Heart left ventricle (tissue), 16 donors: ENCODE measurements at places on chromosomes 6 and 20. TPM values are rescaled to one million over a fixed set of nuclear protein-coding genes. Genes with fewer than 3 reads are reported as not detected.

GRCh38 chr6:36823421-36824096, 15.7 kb downstream of the CPNE5 start:
- DNase-seq = peak; percentile 30

- no peak for DNase-seq
Measured at GRCh38 chr6:168037242-168037641, 39.8 kb downstream of the KIF25 start.

- DNase-seq = peak; percentile 50
Measured at GRCh38 chr20:19785983-19786285, 27.9 kb downstream of the RIN2 start.

- no peak for DNase-seq
Measured at GRCh38 chr6:118652051-118652615, 742 bp upstream of the CEP85L start.

- no peak for DNase-seq
Measured at GRCh38 chr6:31768363-31769257, 6.2 kb downstream of the SAPCD1 start.

DNA sequence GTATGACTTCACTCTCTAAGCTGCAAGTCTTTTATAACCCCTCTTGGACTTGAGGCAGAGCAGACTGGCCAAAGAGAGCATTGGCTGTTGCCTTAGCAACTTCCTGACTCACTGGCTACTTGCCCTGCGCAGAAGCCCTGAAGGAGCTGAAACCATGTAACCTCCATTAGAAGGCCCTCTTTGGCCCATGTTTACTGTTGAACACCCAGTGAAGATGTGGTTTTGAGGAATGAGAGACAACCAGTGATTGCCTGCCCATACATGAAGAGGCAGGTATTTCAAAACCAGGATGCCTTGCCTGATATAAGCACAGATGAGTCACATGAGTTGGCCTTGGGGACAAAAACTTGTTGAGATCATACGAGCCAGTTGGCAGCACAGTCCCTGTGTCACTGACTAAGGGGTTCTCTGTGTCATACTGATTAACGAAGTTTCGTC, 182.5 kb downstream of the EDN1 start:
- no peak for DNase-seq

- no peak for DNase-seq
Measured at GRCh38 chr6:31683591-31683990, 2.7 kb upstream of the LY6G5C start.

DNA sequence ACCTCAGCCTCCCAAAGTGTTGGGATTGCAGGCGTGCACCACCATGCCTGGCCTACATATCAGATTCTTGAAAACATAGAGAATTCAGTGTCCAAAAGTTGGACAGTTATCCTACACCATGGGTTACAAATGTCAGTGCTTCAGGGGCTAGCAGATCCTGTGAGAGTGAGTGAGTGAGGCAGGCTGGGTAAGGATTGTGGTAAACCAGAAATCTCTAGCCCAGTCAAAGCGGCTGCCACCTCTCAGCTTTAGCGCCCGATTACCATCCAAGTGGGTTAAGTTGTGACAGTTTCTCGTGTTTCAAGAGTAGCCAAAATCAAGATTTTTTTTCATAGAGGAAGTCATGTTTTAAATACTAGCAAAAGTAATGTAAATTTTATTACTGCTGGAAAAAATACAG, 21.9 kb upstream of the CSE1L start:
- no peak for DNase-seq

DNA sequence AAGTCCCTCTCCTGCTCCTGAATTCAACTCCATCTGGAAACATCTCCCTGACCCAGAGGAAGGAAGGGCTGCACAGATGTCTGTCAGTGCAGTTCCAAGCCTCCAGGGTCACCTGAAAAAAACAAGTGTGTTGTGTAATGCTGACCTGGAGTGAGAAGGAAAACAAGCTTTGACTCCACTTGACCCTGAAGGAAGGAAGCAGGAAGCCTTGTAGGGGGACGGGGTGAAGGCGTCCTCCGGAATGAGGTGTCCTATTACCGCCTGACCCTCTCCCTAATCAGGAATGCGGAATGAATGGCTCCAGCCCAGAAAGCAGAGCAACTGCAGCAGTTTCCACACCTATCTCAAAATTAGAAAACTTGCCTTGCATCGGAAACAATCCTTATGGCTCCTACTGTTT, 13.9 kb upstream of the ADGRF5 start:
- no peak for DNase-seq

- no peak for DNase-seq
Measured at GRCh38 chr6:80528115-80528514, 421.6 kb downstream of the BCKDHB start.

DNA sequence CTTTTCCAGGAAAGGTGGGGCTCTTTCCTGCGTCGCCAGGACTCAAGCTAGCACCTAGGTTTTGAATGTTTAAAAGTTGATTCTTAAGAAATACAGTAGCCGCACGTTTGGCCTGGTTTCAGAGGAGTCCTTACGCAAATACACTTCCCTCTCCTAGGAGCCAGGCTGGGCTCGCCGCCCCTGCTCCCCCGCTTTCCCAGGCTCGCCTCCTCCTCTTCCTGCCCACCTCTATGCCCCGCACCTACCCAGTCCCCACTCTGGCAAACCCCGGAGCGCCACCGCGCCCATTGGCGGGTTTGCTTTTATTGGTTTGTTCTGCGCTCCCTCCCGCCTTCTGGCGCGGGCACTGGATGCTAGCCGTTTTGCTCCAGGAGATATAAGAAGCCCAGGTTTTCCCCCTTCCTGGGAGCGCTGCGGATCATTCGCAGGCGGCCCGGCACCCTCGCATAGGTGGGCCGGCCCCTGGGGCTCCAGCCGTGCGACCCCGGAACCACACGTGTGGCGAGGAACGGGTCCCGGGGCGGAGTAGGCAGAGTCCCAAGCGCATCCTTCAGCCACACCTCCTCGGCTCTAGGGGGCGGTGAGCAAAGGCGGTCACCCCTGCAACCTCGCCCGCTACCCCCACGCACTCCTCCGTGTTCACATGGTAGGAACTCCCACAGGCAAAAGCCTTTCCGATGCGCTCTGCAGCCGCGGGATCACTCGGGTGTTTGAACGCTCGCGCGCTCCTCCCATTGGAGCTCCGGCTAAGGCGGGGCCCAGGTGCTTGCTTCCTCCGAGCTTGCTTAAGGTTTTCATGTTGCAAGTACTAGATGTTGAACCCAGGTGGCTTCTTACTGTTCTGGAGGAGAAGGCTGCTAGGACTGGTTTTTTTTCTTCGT, 119.0 kb downstream of the RTN4IP1 start:
- DNase-seq = peak; percentile 48

DNA sequence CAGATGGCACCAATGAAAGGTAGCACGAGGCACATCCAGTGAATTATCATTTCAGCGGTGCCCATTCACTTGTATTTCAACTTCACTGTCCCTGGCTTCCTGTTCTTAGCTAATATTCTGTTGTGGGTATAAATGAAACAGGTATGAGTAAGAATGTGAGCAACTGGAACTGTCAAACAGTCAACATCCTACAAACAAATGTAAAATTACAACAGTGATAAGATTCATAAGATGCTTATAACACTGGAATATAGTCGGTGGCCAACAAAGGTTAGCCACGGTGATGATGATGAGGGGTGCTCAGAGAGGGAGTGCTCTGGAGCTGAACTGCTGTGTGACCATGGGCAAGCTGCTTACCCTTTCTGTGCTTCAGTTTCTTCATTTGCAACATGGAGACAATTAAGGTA, 74.9 kb upstream of the TOX2 start:
- DNase-seq = no peak

DNA sequence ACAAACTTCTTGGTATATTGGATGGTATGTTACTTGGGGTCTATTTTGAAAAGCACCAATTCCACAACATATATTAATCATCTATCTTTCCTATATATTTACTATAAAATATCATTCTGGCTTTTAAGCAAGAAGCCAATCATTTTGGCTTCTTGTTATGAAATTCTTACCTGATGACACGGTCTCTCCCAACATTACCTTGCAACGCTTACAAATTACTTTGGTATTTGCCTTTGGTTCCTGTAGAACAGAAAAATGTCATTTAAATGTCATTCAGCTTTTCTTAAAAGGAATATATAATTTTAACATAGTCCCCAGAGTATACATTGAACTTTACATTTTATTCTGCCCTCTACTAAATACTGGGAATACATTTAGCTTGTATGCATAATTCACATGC, 27.4 kb downstream of the UBE3D start:
- DNase-seq = no peak

The EYS gene
- not detected for polyA plus RNA-seq

The SOBP gene
- polyA plus RNA-seq = 10.6 TPM

The HSPA12B gene
- polyA plus RNA-seq = 11.8 TPM

The RIMS1 gene
- not detected for polyA plus RNA-seq

The THBD gene
- polyA plus RNA-seq = 24.0 TPM

The BHLHE23 gene
- polyA plus RNA-seq = not detected

The SLC32A1 gene
- polyA plus RNA-seq = not detected

The SAMD5 gene
- polyA plus RNA-seq = 0.54 TPM

The OR2B2 gene
- polyA plus RNA-seq = not detected

The L3MBTL3 gene
- 1.2 TPM for polyA plus RNA-seq
